ACHN (cell line): ENCODE measurements at places on chromosomes 12 and 14.

GRCh38 chr14:85344847-85345570 is 184.9 kb upstream of the FLRT2 start:
- no peak for DNase-seq

GRCh38 chr12:90199006-90199405 is 490.4 kb upstream of the ATP2B1 start:
- DNase-seq = no peak

DNA sequence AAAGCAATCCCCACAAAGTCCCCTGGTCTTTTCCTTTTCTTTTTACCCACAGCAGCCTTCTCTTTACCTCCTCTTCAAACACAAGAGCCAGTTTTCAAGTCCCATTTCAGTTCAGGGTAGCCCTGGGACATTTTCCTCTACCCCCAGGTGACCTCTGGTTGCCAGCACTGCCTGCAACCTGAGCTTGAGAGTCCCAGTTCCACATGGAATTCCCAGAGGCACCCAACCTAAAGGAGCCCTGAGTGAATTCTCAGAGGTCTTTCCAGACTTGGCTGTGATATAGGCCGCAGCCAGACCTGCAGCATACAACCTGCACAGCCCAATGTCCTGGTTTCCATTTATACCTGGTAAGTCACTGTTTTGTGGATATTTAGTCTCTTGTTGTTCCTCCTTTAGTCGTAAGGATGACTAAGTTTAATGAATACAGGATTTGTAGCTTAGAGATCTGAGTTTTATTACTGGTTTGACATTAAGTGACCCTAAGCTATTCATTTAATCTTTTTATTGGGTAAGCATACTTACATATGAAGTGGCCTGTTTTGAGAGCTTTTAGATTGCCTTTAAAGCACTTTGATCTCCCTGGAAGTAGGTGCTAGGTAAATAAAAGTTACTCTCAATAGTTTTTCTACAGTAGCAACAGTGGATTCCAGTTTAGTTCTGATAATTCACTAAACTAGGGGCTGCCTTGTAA is 159.8 kb downstream of the TGFB3 start:
- DNase-seq = peak; percentile 8

DNA sequence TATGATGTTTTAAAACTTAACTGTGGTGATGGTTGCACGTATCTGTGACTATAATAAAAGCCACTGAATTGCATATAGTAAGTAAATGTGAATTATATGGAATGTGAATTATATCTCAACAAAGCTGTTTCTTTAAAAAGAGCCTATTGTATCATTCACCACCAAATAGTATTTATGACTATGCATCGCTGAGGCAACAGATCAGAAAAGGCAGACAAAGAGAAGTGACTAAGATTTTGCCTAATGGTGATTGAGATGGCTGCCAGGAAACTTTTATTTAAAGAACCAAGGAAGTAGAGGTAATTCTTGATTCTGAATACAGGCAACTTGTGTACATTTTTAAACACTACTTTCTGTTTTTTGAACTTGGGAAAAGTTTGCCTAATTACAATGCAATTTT is 31.7 kb downstream of the DHRS7 start:
- no peak for DNase-seq

GRCh38 chr12:84913129-84913515 is 523 bp upstream of the SLC6A15 start:
- DNase-seq = peak; percentile 12

DNA sequence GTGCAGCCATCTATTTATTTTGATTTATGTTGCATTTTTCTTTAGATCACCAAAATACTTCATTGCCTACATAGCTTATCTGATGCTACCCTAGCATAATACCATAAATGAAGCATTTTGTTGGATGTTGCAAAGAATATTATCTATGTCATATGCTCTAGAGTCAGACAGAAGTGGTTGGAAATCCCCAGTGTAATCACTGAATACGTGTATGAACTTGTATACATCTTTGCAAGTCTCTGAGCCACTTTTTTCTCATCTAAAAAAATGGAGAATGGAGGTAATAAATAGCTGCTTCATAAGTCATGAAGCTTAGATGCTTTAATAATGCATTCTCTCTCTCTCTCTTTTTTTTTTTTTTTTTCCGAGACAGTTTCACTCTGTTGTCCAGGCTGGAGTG is 18.5 kb downstream of the EVL start:
- DNase-seq = no peak

DNA sequence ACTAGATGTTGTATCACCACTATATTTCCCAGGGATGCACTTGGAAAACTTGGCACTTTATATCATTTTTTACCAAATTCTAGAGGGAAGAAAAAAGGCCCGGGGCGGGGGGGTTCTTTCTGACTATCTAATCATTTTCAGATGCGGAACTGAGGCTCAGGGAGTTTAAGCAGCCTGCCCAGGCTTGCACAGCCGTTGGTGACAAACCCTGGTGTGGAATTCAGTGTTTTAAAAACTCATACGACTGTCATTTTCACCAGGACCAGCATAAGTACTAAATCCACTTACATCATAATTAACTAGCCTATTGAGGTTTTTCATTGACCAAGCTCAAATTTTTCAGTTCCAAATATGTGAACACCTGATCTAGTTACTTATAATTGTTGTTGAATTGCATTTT is 181.0 kb downstream of the IPO8 start:
- no peak for DNase-seq

- no peak for DNase-seq
These were observed 2.1 kb upstream of the PDZRN4 start for GRCh38 chr12:41186026-41186425.

DNA sequence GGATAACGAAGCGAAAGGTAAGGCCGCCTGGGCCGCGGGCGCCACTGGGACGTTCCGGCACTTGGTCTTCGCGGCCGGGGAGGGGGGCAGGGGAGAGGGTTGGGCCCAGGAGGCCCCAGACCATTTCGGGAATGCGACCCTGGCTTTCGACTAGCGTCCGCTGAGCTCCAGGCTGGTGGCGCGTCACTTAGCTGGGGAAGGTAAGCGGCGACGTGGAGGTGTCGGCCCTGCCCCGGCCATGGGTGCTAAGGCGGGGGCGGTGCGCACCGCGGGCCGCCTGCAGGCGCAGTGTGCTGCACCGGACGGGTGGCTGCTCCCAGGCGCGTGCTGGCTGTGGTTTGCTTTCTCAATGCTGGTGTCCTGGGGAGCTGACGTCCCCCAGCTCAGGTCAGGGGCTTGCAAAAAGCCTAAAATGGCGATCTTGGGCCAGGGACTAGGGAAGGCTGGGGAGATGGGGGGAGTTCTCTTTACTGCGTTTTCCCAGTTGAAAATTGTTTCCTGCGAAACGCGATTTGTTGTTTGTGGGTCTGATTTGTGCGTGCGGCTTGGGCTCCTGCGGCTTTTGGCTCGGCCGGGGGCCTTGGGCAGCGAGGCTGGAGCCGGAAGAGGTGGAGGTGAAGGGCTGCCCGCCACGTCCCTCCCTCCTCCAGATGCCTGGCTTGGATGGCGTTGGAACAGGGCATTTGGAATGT is 1.2 kb downstream of the HOXC10 start:
- peak; percentile 73 for DNase-seq

DNA sequence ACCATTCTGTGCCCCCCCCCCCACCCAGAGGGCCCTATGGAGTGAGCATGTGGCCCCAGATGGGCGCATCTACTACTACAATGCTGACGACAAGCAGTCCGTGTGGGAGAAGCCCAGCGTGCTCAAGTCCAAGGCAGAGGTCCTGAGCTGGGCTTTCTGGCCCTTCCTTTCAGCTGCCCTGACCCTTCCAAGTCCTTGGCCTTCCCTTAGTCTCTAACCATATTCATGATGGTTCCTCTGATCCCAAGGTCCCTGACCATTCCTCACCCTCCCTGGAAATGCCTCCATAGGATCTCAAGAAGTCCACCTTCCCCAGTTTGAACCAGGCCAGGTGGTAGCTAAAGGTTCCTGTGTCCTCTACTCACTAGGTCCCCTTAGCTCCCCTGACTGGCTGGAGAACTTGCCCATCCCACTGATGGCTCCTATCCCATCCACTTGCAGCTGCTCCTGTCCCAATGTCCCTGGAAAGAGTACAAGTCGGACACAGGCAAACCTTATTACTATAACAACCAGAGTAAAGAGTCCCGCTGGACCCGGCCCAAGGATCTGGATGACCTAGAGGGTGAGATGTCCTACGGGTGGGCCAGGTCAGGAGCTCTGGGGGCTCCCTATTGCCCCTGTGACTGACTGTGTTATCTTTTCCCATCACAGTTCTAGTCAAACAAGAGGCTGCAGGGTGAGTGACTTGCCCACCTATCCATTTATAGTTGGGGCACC is 9.8 kb downstream of the PRPF40B start:
- no peak for DNase-seq

GRCh38 chr12:101663298-101663697 is 34.1 kb upstream of the CHPT1 start:
- DNase-seq = no peak

- peak; percentile 57 for DNase-seq
These were observed 6.5 kb downstream of the NFE2 start for GRCh38 chr12:54294152-54294952.

DNA sequence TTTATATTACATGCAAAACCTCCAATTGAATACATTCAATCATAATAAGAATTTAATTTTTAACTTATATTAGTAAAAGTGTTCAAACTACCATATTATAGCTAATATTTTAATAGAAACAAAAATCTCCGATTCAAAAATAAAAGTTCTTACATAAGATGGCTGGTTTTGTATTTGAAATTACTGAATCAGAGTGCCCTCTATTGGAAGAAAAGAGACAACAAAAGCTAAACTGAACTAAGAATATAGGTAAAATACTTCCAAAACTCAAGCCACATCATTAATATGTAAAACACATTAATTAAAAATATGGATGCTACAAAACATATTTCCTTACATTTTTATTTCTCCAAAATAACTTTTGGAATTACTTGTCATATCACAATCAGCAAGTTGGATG is 120.3 kb downstream of the GARIN6 start:
- peak; percentile 63 for DNase-seq

DNA sequence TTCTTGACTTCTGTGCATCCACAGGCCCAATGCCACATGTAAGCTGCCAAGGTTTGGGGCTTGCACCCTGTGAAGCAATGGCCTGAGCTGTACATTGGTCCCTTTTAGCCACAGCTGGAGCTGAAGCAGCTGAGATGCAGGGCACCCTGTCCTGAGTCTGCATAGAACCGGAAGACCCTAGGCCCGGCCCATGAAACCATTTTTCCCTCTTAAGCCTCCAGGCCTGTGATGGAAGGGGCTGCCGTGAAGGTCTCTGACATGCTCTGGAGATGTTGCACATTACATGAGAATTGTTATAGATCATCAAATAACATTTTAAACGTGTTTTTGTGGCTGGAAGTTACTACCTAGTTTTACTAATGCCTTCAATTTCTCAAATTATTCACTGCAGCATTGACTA is 188.7 kb downstream of the RPAP3 start:
- no peak for DNase-seq

GRCh38 chr12:119258149-119258548 is 76.4 kb upstream of the CCDC60 start:
- DNase-seq = no peak

- no peak for DNase-seq
These were observed 195.7 kb downstream of the TMEM117 start for GRCh38 chr12:44031472-44032185.

- DNase-seq = no peak
These were observed 270.6 kb downstream of the NAV3 start for GRCh38 chr12:78101113-78101876.

DNA sequence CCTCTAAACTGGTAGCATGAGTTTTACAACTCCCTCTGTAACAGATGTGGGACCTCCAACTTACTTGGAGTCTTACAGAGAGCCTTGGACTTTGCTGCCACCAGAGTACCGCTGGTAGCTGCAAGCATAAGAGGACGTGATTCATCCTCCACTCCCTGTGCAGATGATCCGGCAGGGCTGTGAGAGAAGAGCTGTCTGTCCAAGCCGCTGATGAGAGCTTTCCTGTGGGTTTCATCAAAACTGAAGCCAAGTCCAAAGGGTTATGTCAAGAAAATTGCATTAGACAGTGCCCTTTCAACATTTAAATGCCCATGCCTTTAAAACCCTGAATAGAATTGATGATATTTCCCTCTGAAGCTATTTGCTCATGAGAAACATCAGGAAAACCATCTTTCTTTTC is 85.8 kb downstream of the LLPH start:
- DNase-seq = no peak

GRCh38 chr12:100851637-100852036 is 57.1 kb downstream of the ANO4 start:
- no peak for DNase-seq

GRCh38 chr12:69115099-69115498 is 124.3 kb upstream of the CPSF6 start:
- no peak for DNase-seq

GRCh38 chr14:106044949-106045596 is 518.7 kb downstream of the TMEM121 start:
- peak; percentile 53 for DNase-seq

GRCh38 chr12:53677016-53677799 is 1.3 kb upstream of the ATP5MC2 start:
- no peak for DNase-seq

GRCh38 chr14:94571950-94572349 is 9.3 kb upstream of the SERPINA5 start:
- DNase-seq = no peak

DNA sequence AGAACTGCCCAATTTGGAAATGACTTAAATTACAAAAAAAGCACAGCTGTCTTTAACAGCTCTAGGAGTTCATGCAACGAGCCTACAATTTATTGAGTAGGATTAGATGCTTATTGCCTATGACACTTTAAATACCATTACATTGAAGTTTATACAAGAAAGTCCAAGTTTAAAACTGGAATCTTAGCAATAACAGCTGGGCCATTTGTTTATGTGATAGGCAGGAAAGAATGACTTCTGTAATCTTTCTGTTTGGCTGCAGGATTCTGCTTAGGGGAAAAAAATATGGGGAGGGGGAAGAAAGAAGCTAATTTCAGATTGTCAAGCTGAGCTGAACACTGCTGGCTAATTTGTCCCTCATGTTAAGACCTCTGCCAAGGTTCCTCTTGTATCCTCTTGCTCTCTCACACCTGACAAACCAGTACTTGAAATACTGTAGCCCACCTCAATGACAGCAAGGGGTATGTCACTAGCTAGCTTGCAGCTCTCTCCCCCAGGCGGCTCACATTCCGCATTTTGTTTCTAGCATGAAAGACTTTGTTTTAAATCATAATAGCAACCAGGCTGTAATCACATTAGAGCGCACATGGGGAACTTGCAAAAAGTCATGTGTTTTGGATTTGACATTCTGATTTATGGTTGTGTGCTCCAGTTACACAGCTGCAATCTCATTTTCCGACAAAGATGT is 384.8 kb downstream of the BMP4 start:
- no peak for DNase-seq

DNA sequence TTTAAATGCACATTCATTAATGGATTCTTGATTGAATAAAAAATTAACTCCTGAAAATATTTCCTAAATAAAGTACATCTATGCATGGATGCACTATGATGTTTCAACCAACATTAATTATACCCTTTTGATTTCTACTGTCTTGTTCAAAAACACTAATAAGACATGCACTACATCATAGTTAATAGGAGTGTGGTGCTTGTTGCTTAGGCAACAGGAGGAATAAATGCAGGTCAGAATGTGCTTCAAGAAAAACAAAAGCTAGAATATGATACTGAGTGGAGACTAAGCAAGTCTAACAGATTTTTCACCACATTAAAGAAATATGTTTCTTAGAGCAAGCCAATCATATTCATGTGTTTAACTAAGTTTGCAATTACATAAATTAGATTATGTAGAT is 495.8 kb upstream of the GARIN6 start:
- no peak for DNase-seq
